ENCODE measurements at places on chromosomes 6 and 20. TPM values are rescaled to one million over a fixed set of nuclear protein-coding genes. Genes with fewer than 3 reads are reported as not detected.

DNA sequence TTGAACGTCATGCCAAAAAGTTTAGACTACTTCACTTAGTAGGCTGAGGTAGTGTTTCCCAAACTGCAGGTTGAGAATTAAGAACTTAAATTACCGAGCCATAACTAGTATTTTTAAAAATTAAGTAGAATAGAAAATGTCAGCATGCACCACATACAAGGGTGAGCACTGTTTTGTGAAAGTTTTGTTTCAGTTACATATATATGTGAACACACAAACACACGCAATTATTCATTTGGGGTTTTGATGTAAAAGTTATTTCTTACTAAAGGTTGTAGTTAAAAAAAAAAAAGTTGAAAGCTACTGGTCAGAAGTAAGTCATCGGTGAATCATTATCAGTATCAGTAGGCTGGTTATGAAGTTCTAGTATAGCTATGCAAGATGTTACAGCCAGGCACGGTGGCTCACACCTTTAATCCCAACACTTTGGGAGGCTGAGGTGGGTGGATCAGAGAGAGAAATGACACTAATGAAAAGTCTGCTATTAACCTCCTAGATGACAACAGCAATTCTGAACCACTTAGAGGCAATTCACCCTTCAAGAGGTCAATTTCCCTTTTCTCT is 24.1 kb downstream of the FASTKD5 start:
- no peak for DNase-seq

GRCh38 chr6:388202-388903 is 3.2 kb upstream of the IRF4 start:
- peak; percentile 64 for DNase-seq

- peak; percentile 37 for DNase-seq
Measured at GRCh38 chr6:37077191-37077904, 71.9 kb downstream of the FGD2 start.

DNA sequence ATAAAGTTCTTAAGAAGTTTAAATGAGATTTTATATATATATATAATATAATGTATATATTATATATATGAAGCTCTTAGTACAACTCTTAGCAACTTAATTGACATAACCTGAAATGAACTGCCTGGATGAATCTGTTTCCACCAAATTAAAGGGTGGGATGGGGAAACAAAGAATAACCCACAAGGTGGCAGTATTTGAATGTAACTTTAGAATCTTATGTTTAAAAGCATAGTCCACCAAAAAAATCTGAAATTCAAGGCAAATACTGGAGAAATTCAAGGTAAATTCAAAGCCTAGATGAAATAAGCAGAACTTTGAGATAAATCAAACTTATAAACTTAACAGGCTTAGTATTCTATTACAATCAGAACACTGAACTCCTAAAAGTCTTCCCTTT is 4.4 kb upstream of the IBTK start:
- peak; percentile 27 for DNase-seq

GRCh38 chr6:17998442-17998841 is 11.0 kb upstream of the KIF13A start:
- DNase-seq: no peak

DNA sequence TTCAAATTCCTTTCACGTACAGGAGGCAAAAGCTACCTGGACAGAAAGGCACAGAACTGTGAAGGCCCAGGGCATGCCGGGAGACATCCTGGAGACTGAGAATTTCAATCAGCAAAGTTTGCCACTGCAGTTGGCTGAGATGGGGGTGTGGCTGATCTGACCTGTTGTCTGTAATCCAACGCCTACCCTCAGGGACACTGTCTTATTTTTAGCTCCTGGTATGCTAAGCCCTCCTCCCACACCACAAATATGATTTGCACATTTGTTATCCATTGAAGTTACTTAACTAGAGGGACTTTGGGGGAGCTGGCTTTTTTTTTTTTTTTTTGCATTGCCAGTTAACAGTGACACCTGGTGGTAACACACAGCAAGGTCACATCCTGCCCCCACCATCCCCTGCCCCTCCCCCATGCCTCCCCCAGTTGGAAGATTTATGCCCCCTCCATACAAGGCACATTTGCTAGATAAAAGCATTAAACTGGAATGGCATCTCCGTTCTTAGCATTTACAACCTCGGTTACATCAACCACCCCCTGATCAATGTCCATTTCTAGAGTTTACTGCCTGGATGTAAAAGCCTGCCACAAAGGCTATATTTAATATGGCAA is 40.4 kb downstream of the TTI1 start:
- peak; percentile 87 for DNase-seq

GRCh38 chr6:46734867-46735719 is at the start of gene PLA2G7:
Gene PLA2G7, minus strand, starts transcription at chr6:46735375. Its CDS starts 12,484 bp downstream, at chr6:46722891.
- peak; percentile 16 for DNase-seq

DNA sequence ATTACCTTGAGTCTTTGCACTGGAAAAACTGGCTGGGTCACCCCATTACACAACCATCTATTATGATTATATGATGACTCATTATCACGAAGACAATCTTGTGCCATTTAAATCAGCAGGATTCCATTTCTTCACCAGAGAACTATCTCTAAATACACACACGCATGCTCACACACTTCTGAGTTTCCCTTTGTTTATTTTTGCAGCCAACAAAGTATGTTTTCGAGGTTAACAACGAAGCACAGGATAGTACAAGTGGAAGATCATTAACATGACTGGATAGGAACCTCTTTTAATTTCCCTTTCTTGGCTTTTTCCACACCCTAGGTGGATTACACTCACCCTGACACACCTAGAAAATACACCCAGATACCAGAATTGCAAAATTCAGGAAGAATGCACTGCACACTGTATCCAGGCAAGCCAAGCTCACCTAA is 18.9 kb downstream of the PERP start:
- peak; percentile 90 for DNase-seq

GRCh38 chr6:168695701-168696100 is 254.7 kb downstream of the SMOC2 start:
- DNase-seq: no peak

DNA sequence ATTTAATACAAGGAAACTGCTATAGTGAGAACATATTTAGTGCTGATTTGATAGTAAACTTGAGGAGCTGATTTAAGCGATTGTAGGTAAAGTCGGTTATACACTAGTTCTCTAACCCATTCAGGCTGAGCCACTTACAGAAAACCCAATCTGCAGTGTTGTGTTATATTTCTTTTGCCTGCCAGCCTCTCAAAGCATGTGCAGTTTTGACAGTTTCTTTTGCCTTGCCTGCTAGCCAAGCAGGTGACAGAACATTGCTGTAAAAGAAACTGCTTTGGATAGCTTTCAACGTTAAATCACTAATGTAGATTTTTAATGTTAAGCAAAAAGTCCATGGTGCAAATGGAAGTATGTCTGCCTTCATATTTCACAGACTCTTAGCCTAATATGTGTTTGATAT is 982.9 kb downstream of the EYS start:
- DNase-seq: no peak

GRCh38 chr20:47970282-47970903 is 185.1 kb upstream of the SULF2 start:
- no peak for DNase-seq

DNA sequence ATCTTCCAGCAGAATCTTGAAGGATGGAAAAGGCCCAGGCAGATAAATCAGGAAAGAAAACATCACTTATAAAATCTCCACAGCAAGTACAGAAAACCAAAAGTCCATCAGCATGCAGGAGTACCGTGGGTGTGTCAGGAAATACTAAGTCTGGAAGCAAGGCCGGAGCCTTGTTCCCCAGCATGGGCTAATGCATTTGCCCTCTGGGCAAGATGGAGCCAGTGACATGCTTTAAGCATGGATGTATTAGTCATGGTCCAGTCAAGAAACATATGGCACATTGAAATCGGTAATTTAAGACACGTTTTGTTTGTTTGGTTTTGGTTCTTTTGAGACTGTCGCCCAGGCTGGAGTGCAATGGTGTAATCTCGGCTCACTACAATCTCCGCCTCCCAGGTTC is 506.0 kb upstream of the JARID2 start:
- no peak for DNase-seq

- DNase-seq: no peak
Measured at GRCh38 chr6:37142050-37142614, 27.8 kb upstream of the PIM1 start.

DNA sequence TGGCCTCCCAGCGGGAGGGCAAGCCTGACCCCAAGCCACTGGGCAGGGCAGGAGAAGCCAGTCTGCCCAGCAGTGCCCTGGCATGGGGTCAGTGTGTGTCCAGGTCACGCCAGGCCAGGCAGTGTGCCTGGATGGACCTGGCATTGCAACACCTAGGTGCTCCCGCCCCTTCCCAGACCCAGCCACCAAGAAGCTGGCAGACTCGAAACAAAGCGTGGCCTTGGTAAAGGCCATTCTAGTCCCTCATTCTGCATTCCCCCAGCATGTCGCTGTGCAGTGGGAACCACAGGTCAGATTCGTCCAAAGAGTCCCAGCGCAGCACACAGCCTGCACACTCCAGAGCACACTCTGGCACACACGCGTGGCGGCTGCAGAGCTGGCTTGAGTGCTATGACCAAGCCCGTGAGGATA is 19.3 kb upstream of the APMAP start:
- DNase-seq: no peak

DNA sequence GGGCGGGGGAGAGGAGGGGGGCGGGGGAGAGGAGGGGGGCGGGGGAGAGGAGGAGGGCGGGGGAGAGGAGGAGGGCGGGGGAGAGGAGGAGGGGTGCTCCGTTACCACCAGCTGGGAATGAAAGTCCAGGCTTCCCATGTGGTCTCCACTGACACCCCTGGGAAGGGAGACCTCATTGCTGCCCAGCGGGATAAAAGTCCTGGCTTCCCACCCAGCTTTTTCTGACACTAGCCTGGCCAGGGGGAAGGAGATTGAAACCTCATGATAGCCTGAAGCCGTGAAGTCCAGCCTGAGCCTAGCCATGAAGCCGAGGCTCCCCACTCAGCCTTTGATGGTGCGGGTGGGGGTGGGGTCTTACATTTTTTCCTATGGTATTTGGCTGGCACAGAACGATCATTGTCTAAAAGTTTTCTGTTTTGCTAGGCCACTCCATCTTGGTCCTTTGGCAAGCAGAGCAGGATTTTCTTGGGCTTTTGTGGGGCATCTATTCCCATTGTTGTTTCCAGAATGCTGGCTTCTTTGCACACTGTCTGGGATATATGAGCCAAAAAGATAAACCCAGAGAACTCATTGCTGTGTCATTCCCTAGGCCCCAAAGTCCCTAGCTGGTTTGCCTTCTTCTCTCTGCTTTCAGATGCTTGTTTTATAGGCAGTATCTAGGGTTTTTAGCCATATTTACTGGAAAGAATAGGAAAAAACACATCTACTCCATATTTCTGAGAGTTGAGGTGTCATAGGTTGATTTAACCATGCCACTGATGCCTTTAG is 67.9 kb upstream of the RNF24 start:
- DNase-seq: no peak

Gene PSMG4
- polyA plus RNA-seq: 12.5 TPM

Gene ZC2HC1B
- not detected for polyA plus RNA-seq

Gene ETV7
- polyA plus RNA-seq: 0.18 TPM

Gene NNAT
- 0.74 TPM for polyA plus RNA-seq

Gene CCM2L
- not detected for polyA plus RNA-seq

Gene SKIC2
- 21.6 TPM for polyA plus RNA-seq

Gene TLDC2
- polyA plus RNA-seq: 0.09 TPM
